ENCODE measurements at places on chromosomes 4 and X.

GRCh38 chr4:142064181-142064580 lies 427.8 kb downstream of the IL15 start:
- no peak for DNase-seq

DNA sequence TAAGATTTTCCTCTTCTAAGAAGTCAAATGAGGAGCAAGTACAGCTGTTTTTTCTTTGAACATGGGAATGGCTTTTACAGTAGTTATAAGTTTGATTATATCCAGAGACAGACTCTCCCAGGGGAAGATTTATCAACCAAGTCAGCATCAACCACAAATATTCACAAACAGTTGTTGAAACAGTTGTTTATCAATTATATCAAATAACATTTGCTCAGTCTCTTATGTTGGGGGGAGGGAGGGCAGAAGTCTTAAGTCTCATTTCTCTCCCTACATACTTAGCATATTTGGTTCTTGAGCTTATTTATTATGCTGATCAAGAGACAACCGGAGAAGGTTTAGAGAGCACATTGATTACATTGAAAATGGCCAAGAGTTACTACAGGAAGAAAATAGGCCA lies 110.1 kb downstream of the FBXO8 start:
- DNase-seq = no peak

GRCh38 chrX:67545893-67546495 lies 2.2 kb downstream of the AR start:
- DNase-seq = peak; percentile 12

GRCh38 chr4:65535113-65535512 lies 135.2 kb downstream of the EPHA5 start:
- DNase-seq = no peak

- DNase-seq = no peak
These were observed 7.8 kb downstream of the LARP1B start for GRCh38 chr4:128068918-128069317.

DNA sequence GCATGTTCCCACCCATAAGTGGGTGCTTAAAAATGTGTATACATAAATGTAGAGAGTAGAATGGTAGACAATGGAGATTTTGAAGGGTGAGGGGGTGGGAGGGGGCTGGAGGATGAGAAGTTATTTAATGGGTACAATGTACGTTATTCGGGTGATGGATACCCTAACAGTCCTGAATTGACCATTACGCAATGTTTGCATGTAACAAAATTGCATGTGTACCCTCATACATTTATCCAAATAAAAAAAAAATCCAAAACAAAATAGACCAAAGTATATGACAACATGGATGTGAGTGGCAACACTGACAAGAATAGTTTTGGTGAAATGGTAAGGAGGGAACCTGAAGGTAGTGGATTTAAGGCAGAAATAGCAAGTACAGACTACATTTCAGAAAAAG lies 63.7 kb downstream of the LARP7 start:
- DNase-seq = no peak

GRCh38 chr4:102809190-102809589 lies 18.2 kb downstream of the UBE2D3 start:
- no peak for DNase-seq

- no peak for DNase-seq
These were observed 35.2 kb downstream of the DTHD1 start for GRCh38 chr4:36316607-36317006.

Measured in neural crest cell (in vitro differentiated cells).